ENCODE measurements at places on chromosomes 7 and 10.

DNA sequence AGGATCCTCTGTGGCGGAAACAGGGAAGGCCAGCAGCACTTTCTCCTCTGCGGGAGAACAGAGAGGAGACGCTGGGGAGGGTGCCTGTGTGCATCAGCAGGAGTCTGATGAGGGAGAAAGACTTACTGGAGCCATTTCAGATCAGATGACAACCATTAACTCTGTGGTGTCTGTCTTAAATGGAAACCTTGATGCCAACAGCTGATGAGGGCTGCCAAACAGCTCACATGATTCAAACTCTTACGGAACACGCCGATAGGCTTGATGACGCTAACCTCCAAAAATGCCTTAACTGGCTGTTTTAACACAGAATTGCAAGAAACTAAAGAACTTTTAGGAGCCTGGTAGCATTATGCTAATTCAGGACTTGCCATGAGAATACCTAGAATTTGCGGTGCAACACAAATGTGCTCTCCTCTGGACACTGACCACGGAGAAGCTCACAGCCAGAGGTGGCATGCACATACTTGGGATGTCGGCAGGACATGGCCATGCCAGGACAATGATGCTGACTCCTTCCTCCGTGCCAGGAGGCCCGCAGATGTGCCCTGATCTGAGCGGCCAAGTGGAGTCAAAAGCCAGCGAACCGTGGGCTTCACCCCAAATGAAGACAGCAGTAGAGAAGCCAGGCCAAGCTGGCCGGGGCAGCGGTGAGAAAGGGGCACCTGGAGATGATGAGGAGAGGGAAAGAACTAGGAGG is 154.9 kb downstream of the ZMYND11 start:
- no peak for DNase-seq

- DNase-seq, result no peak
Measured at GRCh38 chr10:100204370-100204769, 18.5 kb upstream of the ERLIN1 start.

DNA sequence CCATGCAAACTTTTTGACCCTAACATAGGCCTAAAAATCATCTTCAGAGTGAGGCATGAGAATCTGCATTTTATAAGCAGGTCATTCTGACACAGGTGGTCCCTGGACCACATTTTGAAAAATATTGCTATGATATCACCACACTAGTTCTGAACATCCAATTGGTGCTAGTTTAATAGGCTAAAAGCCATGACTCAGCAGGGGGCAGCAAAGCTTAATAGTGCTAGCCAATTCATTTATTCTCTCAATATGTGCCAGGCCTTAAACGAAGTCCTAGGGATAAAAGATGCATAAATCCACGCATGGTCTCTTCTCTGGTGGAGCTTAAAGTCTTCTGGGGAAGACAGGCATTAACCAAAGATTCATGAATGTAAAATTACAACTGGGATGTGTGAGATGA is 10.2 kb upstream of the SLC25A28 start:
- no peak for DNase-seq

DNA sequence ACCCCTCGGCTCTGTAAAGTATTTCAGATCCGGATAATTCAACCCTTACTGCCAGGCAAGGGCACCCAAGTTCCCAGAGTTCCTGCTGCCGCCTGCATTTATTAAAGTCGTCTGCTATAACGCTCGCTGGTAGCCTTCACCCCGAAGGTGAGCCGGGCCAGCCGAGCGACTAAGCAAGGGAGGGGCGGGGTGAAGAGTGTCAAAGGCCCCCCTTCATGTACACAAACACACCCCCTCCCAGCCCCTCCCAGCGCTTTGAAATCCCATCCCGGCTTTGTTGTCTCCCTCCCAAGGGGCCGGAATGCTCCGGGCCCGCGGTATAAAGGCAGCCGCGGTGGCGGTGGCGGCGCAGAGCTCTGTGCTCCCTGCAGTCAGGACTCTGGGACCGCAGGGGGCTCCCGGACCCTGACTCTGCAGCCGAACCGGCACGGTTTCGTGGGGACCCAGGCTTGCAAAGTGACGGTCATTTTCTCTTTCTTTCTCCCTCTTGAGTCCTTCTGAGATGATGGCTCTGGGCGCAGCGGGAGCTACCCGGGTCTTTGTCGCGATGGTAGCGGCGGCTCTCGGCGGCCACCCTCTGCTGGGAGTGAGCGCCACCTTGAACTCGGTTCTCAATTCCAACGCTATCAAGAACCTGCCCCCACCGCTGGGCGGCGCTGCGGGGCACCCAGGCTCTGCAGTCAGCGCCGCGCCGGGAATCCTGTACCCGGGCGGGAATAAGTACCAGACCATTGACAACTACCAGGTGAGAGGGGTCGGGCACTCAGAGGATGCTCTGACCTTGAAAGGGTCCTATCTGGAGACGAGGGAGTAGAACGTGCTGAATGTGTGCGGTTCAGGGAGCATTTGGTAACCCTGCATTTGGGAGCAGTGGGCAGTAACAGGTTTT is at the start of gene DKK1:
Gene DKK1 (plus strand): TSS at position 349 of the 889 bp plus-strand sequence. CDS start 154 bp downstream, at position 503.
- no peak for DNase-seq

GRCh38 chr7:32660936-32661335 is 165.6 kb downstream of the AVL9 start:
- DNase-seq, result no peak

DNA sequence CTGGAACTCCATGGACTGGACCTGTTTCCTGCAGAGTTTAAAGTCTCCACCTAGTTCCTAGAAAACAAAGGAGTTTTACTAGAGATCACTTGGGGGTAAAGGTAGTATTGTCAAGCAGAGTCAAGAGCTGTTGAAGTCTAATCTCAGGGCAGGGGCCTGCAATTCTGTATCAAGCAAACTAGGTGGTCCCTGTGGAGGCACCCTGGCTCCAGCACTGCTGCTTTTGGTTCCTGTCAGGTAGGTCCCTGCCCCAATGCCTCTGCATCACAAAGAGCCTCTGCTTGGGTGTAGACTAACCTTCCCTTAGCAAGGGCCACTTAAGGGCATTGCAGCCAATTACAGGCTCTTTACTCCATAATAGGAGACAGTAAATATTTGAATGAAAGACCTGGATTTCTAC is 22.5 kb downstream of the ZSCAN25 start:
- DNase-seq, result no peak

GRCh38 chr7:26813432-26813831 is 51.0 kb downstream of the SKAP2 start:
- DNase-seq, result no peak

- DNase-seq, result no peak
Measured at GRCh38 chr10:8036506-8037198, 17.8 kb upstream of the GATA3 start.

GRCh38 chr7:55432939-55433784 is 68.0 kb downstream of the LANCL2 start:
- DNase-seq, result no peak

DNA sequence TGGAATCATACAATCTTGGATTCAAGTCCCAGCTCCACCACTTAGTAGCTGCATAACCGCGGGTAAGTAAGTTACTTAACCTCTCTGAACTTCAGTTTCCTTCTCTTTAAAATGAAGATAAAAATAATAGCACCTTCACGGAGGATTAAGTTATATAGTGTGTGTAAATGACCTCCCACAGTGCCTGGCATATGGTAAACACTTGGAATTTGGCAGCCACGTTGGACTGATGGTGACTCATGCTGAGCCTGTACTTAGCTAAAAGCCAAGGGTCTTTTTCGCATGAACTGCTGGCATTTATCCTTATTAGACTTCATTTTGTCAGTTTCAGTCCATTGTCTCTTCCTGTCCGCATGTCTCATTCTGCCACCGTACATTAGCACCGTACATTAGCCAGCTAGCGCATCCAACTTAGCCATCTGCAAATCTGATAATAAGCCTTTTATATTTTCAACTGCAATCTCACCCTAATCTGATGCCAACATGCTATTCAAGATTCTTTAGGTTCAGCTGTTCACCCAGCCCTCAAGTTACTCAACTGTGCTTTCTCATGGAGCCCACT is 11.2 kb downstream of the SLC13A4 start:
- no peak for DNase-seq

DNA sequence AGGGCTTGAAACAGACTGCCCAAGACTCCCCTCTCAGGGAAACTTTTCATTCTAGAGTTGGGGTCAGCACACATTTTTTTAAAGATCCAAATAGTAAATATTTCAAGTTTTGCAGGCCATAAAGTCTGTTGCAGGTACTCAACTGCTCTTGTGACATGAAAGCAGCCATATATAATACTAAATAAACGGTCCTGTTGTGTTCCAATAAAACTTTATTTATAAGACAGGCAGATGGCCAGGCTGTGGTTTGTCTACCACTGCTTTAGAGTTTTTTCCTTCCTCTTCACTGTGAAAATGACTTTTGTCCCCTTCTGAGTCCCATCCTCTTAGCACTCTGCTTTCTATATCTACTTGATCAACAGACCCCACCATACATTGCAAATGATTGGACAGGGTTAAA is 40.5 kb upstream of the TM9SF3 start:
- no peak for DNase-seq

- no peak for DNase-seq
Measured at GRCh38 chr10:103592186-103593021, 98.9 kb downstream of the NEURL1 start.

- DNase-seq, result no peak
Measured at GRCh38 chr7:108283252-108283651, 153.1 kb upstream of the LAMB4 start.

DNA sequence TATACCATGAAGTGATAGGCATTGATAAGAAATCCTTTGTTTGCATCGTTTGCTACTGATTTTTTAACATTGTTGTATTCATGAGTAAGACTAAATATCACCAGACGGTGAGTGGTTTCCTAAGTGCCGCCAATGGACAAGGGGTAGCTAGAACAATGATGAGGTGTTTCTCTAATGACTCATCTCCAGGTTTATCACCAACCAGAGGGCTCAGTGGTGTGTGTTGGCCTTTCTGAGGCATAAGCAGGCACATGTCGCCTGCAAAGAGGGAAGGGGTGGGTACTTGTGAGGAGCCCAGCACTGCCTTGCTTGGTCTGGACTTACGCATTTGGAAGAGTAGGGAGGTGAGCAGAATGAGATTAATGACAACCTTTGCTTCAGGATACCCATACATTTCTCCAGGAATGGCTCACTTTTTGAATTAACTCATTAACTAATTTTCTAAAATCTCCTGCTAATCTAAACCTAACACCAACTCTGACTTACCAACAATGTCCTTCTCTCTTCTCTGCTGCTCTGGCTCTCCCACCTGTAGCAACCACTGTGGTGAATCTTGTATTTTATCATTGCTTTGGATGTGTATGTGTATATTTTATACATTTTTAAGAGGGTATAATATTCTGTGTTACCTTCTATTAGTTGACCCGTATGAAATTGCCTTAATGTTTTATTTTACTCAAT is 722.6 kb downstream of the GRID1 start:
- DNase-seq, result no peak

Measured in stimulated activated CD8-positive, alpha-beta memory T cell treated with anti-CD3 and anti-CD28 coated beads, Interleukin-4, amount 100 ng/mL, for 1 hour (primary cell).